ENCODE measurements at places on chromosomes 11 and 22.

DNA sequence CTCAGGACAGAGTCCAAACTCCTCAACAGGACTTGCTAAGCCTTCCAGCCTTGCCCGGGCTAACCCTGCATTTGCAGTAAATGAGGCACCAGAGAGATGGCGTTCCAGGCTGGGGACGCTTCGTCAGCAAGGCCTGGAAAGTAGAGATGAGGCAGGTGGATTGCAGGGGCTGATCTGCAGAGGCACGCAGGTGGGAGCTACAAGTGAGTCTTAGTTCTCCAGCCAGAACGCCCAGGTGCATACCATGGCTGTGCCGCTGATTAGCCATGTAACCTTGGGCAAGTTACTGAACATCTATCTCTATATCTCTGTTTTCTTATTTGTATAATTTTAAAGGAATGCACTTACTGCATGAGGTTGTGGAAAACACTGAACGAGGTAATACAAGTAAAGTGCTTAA is 52.7 kb upstream of the BARX2 start:
- DNase-seq = no peak

DNA sequence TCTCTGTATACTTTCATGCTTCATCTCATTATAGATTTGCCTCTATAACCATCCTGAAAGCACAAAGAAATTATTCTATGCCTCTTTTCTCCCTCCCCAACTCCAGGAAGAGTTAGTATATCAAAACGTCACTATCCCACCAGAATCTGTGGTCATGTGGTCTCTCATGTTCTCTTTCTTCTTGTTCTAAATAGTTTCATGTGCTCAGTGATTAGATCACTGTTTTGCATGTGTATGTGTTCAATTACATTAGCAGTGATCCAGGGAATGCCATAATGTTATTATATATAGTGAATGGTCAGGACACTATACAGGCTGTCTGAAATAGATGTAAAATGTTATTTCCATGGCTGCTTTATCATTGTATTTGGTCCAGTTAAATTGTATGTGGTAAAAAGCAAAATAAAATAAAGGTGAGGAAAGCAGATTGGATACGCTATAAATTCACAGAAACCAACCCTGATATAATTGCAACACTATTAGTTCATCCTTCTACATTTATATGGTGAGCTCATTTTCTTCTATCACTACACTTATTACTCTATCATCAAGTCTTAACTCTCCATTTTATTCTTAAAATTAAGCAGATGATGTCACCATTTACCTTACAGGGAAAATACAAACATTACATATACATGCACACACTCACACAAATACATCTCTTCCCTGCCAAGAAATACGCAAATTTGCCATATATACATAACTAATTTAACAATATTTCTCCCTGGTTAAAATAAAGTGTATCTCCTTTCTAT is 26.9 kb upstream of the ANO5 start:
- DNase-seq = no peak

DNA sequence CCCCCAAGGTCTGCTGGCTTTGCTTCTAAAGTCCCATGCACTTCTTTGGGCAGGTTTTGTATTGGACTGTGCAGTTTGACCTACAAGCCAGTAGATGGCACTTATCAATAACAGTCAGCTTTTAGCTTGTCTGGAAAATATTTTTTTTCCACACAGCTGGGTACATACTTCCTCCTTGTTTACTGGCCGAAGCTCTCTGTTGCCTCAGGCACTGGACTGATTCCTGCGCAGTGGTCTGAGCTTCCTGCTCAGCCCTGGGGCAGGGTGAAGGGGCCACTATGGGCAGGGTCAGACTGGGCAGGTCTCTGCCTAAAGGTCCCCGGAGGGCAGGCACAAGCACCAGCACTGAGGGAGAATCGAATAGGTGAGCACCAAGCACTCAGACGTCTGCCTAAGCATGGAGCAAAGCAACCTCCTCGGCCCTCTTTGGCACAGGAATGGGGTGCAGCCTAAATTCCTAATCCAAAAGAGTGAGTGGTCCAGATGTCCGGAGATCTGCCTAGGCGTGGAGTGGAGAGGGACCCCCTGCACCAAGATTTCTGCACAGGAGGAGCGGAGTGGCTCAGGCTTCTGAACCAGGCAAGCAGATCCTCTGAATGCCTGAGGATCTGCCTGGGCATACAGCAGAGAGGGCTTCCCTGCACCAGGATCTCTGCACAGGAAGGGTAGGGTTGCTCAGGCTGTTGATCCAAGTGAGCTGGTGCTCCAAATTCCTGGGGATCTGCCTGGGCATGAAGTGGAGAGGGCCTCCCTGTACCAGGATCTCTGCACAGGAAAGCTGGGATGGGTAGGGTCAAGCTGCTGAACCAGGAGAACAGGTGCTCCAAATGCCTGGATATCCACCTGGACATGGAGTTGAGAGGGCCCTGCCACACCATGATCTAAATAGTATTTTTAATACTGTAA is 105.9 kb upstream of the C11orf58 start:
- DNase-seq = peak; percentile 28

- DNase-seq = no peak
Measured at GRCh38 chr11:108914211-108914610, 249.3 kb downstream of the DDX10 start.

DNA sequence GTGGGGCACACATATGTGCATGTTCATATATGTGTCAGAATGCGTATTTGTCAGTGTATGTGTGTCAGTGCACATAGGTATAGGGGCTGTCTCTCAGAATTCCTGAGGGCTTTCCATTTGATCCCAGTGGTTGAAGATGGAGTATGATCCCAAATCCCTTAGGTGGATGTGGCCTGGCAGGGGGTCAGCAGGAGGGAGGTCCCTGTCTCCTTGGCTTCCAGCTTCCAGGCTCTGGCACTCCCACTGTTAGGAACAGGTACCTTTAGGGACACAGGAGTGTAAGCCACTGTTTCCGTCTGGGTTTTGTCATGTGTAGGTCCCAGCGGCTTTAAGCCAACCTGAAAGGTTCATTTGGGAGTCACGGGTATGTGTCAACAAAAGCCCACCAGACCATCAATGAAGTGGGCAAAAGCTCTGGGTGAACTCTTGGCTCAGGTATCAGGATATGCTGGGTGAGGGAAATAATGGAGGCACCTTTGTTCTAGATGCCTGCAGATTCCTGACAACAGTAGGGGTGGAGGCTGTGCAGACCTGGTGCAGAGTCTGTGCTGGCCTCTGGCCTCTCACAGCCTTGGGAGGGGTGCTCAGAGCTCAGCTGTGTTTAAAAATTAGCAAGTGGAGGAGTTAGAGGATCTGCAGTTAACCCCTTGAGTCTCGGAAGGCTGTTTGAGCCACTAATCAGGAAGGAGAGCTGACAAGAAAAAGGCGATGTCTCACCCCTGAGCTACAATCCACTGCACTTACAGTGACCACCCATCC is 9.0 kb downstream of the KCNQ1OT1 start:
- no peak for DNase-seq

DNA sequence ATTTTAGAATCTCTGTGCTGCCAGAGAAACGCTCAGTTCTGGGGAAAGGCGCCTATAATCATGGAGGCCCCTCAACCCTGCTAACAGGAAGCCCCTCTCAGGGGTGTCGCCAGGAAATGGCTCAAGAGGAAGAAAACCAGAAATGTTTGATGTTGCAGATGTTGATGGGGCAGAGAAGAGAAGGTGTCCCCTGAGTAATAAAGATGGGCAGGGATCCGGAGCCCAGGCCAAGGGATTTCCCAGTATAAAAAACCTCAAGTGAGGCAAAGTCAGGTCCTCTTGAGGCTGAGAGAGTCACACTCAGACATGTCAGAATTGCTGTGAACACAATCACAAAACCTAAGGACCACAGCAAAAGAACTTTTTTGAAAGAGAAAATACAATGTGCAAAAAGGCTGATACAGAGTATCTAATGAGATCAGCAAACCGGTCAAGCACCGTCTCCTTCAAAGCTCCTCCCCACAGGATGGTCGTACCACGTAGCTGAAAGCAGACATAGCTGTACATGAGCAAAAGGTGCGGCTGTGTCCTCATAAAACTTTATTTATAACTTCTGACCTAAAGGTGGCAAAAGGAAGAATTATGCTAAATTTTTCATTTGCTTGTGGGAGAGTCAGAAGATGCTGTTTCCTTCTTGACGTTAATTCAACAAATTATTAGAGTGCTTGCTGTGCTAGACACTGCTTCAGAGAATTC is 12.2 kb downstream of the MOV10L1 start:
- DNase-seq = no peak

- no peak for DNase-seq
Measured at GRCh38 chr11:119763071-119763728, 34.2 kb upstream of the NECTIN1 start.

All from Calu3 (cell line).